NCI-H1105 (cell line): ENCODE measurements at places on chromosomes 1 and 21.

DNA sequence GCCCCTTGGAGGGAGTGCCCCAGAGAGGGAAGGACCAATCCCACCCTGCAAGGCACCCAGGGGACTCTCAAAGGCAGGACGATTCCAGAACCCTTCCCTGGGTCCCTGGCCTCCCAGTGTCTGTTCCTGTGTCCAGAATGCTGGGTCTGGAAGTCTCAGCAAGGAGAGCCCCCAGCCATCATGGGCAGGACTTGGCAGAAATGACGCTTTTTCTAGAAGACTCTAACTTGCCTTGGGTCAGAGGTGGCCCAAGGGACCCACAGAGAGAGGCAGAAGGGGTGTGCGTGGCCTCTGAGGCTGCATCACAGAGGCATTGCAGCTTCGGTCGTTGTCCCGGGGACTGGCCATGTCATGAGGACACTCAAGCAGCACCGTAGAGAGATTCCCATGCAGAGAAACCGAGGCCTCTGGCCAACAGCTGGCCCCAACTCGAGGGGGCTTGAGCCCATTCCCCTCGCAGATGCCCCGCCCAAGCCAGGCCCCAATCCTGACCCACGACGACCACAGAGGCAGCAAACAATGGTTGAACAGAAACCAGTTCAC, 57.8 kb downstream of the WNT9A start:
- no peak for DNase-seq

DNA sequence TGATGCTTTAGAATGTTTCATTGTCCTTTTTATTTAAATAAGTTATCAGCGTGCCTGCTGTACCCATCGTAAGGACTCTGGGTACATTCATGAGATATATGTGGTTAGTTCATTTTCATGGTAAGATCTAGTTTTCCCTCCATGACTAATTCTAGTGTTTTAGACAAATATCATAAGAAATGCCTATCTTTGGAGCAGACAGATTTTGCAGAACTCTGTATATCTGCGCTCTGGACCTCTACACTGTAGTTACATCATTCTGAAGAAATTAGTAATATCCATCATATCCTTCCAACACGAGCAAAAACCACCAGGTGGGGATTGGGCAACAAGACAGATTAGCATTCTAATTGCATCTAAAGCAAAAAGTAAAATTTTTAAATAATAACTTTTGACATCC, 499.2 kb downstream of the SETD4 start:
- no peak for DNase-seq

- DNase-seq = no peak
These were observed 38.3 kb upstream of the GJA5 start for GRCh38 chr1:147798731-147799130.

DNA sequence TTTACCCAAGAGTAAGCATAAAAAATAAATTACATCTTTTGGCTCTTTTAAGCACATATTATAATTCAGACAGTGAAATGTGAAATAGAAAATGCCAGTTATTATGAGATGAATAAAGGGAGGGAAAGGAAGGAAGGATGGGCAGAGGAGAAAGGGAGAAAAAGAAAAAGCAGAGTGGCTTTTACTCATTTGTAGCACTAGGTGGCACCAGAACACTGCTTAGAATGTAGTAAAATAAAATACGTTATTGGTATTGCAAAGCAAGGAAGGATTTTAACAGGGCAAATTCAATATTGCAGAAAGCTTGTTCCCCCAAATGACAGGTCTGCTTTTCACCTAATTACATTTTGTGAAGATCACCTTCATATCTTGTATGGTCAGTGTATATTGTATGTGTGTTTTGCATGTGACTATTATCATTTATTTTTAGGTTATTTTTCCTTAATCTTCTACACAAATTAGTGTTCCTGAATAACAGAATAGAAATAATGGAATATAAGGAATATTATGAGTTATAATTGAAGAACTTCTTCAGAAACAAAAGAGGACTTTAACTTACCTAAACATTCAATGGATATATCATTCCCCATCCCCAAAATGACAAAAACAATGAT, 9.1 kb upstream of the PCNX2 start:
- no peak for DNase-seq

DNA sequence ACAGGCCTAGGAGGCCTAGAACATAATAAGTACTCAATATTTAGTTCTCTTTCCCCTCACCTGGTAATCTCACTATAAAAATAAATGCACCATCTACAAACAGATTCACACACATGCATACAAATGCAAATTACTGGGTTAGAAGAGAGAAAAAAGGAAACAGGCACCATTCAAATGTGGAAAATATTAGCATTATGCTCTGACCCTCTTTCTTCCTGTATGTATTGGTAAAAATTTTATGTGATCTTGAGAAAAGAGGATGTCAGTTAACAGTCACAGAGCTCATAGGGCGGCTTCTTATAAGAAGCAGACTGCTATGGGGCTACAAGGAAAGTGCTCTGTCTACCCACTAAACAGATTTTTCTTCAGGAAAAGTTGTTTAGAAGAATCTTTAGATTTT, 565.4 kb downstream of the LMO4 start:
- DNase-seq = no peak

DNA sequence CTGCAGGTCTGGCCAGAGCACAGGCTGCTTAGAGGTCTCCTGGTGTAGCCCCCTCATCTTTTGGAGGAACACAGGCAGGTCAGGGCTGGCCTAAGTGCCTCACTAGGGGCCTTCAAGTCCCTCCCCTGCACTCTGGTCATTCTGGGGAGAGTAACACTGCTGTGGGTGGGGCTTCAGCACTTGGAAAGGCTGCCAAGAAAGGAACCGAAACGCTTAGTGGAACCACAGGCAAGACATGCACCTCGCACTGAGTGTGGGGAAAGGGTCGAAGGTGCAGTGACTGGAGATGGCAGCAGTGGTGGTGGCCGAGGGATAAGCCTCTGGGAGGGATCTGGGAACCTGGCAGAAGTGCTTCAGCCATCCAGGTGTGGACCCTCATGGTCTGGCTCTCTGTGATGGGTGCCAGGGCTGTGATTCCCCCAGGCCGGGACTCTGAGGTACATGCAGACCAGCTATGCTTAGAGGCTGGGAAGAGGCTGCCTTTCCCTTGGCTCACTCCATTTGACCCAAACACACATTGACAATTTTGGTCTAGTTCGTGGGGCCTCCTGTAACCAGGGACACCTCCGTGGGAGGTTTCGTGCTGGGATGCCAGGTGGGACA, 182.9 kb upstream of the CSF3R start:
- DNase-seq = no peak

- peak; percentile 81 for DNase-seq
These were observed 271.0 kb downstream of the TRABD2B start for GRCh38 chr1:47725992-47726855.

GRCh38 chr1:8115031-8115768, 89.1 kb upstream of the ERRFI1 start:
- no peak for DNase-seq

DNA sequence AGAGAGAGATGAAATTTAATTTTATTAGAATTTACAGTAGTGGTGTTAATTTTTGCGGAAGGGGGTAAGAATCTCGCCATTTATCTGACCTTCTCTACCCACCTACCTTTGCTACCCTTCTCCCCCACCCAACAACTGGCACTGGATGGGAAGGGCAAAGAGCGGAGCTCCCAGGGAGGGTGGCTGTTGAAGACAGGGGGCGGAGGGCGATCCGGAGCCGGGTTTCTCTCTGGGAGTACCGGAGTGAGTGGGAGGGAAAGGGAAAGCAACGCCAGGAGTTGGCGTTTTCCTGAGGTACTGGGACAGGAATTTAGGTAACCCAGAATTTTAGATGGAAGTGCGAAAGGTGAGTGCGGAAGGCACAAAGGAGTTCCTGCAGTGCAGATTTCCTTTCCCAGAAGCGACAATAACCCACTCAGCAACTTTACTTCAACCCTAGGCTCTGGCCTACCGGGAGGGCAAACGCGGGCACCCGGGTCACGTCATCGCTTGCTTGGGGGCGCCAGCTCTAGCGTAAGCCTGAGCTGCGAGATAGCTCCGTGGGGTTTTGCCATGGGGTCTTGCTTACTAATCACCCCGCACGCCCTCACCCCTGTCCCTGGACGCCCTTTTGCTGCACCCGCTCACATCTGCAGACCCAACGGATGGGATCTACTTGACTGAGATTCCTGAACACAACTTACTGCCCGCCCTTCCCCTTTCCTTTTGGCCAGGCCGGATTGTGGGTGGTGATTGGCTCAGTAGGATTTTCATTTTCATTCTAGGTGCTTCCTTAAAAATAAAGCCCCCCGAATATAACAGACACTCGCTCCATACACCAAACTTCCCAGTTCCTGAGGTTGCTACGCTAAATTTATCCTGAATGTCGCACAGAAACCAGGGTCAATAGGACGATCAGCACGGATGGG, 413.0 kb upstream of the ESRRG start:
- DNase-seq = no peak

DNA sequence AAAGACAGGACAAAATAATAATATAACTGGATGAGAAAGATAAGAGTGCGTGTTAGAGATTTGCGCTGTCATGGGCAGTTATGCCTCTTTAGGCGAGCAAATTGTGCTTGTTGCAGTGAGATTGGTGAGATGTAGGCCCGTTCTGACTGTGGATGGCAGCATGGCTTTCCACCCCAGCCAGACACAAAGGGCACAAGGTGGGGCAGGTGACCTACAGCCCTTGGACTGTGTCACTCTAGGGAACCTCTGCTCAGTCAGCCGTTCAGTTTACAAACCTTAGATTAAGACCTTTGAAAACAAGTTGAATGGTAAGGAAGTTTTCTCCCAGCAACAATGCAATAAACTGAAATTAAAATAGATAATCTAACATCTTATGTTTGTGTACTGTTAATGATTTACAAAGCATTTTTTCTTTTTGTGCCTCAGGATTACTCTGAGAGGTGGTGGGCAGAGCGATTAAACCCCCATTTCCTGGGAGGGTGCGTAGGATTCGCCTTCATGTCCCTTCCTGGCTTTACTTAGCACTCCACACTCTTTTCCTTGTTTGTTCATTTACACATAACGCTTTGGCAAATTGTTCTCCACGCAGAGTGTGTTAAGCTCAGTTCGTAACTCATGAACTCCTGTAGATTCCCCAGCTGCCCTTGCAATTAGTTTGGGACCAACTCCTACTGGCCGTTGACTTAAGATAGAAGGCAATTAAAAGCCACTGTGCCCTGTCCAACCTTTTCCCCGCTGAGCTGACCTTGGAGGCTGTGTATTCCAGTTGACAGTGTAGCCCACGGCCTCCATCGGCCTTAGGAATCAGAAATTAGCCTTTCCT, 58.1 kb upstream of the IGSF5 start:
- no peak for DNase-seq

DNA sequence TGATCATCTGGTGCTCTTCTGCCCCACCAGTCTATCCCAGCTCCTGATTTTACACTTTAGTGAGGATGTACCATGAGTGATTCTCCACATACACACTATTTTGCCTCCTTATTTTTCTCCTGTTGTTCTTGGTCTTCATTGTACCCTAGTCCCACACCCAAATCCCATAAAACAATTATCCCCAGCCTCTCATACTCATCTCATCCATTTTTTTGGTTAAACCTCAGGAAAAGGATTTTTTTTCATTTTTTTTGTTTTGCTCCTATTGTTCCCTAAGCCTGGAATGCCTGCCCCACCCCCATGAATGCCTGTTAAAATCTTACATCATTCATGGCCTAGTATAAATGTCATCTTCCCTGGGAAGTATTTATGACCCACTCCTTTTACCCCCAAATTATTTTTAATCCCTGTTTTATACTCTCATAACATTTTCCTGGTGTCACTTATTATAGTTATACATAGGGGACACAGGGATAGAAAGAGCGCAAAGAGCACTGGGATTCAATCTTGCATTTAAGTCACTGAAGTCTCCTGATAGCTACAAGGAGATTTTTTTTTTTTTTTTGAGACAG, 4.9 kb upstream of the LINGO4 start:
- no peak for DNase-seq

DNA sequence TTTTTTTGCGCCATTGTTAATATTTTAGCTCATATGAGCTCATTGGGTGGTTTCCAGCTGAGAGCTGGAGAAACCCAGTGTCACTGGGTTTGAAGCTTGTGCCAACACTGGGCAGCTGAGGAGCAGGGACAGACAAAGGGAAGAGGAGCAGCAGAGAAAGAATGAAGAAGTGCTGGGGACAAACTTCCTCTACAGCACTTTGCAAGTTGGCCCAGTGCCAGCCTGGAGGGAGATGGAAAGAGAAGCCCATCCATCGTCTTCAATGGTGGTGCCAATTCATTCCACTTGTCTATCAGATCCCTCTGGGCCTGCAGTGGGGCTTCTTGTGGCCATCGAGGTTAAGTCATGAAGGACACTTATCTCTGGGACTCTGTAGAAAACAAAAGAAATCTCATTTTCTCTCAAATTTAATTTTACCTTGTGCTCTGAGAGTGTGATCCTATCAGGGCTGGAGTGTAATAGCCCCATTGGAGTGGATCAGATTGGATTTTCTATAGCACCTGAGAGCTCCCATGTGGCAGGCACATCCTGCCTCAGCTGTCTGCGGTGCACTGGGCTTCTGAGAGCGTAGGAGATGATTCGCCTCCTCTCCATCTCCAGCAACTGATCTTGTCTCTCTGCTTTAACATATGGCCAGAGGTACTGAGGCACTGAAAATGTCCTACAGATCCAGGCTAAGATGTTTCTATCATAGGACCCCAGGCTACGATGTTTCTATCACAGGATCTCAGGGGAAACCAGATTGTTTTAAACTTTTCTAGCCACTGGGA, 114.7 kb downstream of the TNR start:
- DNase-seq = peak; percentile 1

GRCh38 chr1:243850202-243850451, at the start of gene AKT3:
Gene AKT3, minus strand, starts transcription at chr1:243850243. Its CDS starts 7,073 bp downstream, at chr1:243843170.
- peak; percentile 50 for DNase-seq

DNA sequence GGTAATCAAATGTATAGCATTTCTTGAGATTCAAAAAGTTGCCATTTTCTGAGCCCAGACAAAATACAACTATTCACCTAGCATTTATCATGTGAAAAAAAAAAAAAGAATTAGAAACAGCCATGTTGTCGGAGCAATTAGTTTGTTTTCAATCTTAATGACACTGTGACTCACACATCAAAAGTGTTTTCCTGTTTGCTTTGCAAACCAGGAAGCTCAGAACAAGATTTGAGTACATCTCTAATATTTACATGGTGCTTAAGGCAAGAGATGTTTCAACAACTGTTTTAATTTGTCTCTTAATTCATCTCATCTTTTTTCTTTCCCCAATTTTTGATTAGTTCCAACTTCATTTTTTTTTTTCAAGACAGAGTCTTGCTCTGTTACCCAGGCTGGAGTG, 62.5 kb upstream of the CAPZB start:
- no peak for DNase-seq

DNA sequence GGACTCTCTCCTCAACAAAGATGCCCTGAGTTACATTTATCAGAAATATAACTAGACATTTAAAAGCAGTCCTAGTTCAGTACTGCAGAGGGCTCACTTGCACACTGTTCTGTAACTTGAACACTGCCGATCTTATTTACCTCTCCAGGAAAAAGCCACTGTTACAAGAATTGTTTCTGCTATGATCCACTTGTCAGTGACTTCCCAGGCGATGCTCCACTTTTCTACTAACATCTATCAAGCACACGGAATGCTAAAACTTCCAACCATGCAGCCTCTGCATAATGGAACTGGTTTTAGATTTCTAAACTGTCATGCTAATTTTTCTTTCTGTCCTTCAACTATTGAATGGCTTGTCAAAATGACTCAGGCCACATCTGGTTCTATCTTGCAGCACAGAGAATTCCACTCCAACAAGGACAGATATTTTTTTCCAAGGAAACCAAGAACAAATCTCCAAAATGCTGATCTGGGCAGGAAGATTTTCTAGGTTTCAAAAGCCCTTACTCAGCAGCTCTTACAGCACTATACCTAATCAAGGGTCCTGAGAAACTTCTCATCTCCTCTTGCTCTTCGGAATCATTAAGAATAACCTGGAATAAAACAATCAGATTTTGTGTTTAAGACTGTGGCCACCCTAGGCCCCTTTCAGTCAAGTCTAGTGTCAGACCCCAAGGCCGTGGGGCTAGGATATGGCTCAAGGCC, 9.9 kb downstream of the SEC16B start:
- no peak for DNase-seq
